ENCODE measurements at places on chromosomes 6 and 20.

- DNase-seq = no peak
Measured at GRCh38 chr6:31621991-31622390, 1.5 kb downstream of the PRRC2A start.

DNA sequence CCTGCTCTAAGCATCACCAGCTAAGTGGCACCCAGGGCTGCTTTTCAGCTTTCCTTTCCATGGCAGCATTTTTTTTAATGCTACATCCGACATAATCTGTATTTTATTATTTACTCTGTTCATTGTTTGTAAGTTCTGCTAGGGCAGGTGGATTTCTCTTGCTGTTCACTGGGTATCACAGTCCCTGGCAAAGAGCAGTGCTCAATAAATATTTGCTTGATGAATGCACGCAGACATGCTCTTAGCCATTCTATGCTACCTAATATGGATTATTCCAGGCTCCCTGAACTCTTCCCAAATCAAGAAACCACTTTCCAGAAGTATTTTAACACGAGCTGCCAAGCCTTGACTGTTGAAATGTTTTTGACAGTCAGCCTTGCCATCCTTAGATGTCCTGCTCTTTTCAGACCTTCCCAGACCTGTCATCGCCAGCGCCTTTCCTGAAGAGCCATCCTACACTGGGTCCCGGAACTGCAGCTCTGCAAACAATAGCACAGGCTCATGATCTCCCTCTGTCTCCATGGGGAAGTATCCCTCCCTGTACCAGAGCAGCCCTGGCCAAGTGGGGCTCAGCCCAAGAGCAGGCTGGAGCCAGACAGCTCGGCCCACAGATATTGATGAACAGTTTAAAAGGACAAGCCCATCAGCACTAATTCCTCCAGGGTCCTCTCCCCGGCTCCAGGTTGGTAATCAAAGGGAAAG lies 136.5 kb upstream of the CDH4 start:
- DNase-seq = no peak

GRCh38 chr6:38407192-38407591 lies 232.5 kb downstream of the BTBD9 start:
- no peak for DNase-seq

- no peak for DNase-seq
Measured at GRCh38 chr6:154209555-154209954, 147.0 kb downstream of the IPCEF1 start.

DNA sequence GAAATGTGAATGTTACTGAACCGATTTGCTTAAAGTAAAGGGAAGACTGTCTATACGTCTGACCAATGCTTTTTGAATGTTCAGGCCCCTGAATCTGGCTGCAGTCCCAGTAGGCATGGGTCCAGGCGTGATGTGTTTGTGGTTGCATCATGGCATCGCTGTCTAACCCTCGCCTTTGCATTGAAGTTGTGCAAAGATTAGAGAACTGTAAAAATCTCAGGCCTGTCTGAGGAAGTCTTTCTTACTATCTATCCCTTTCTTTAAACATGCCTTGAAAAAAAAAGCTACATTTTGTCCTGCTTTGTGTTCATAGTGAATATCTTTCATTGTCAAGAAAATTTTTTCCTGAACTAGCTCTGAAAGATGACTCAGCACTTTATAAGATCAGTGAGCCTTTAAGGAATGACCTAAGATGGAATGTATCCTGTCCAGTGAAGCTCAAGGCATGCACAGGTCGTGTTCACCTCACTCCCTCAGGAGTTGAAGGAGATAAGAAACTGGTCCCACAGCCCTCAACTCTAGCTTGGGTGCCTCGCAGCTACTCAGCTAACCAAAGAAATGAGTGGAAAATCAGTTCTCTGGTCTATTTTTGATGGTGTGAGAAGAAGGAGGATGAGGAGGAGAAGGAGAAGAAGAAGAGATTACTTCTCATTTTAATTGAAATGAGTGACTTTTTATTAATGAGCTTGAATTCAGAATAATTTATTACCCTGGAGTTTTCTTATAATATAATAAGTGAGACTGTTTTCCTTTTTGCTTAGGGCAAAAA lies 48.6 kb downstream of the TPD52L1 start:
- DNase-seq = peak; percentile 87

DNA sequence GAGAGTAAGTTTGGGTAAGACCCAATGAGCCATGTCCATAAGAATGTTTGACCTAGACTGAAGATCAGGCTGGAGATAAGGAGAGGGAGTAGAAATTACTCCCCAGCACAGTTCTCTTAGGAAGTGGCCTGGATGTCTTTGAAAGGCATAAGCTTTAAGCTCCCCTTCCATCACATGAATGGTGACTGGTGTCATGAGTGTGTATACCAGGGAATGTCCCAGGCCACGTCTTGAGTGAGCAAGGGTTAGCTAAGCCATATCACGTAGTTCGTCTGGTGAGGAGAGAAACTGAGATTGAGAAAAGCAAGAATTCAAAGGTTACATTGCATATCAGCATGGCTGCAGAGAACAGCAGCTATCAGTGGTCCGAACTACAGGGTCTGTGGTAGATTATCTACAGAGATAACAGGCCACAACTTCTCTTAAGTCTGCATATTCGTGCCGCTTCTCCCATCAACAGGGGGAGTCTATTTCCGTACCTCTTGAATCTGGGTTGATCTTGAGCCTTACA lies 60.1 kb upstream of the BMP2 start:
- DNase-seq = no peak

DNA sequence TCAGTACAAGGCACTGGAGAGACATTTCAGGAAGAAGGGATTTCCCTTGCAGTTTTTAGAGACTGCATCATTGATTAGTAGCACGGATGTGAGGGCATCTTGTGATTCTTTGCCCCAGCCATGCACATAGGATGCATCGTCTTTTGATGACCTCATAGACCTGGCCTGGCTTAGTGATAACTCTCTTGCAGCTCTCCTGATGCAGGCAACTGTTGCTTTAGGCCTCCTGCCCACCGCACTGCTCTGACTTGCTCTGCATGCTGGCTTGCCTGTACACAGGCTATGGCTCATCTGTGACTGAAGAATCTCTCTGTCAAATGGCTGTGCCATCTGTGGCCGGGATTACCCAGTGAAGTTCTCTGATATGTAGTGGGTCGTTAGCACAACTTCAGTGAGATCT lies 207.7 kb upstream of the PTCHD4 start:
- no peak for DNase-seq

DNA sequence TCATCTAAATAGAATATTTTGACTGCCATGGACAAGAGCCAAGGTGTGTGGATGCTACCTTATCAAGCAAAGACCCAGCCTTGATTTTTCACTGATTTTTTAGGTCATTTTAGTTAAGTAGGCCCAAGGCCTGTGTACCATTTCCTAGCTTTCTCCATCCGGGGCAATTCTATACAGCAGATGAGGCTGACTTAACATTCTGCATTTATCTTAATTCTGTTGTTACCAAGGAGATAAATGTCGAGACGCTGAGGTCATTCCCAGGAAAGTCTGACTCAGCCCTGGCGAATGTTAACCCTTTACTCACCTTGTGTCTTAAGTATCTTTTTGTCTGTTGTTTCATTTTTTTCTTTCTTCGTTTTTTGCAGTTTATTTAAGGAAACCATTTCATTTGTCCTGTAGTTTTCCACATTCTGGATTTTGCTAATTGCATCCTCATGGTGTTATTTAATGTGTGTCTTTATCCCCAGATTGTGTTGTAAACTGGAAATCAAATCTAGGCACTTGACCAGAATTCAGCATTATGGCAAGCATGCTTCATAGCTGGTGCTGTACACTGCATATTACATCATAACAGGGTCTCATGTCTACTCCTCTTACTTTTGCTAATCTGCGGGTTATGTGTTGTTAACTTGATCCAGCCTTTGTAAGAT lies 277.0 kb downstream of the CDKAL1 start:
- DNase-seq = peak; percentile 98

All from retinal pigment epithelial cell (primary cell).